ENCODE measurements at places on chromosomes 13 and 19. TPM values are rescaled to one million over a fixed set of nuclear protein-coding genes. Genes with fewer than 3 reads are reported as not detected.
A peak's percentile ranks its signal among the peaks of the same experiment; 100 is the strongest.

Gene CCL25
- not detected for total RNA-seq

Gene APLP1
- total RNA-seq: 0.52 TPM

Gene KISS1R
- total RNA-seq: not detected

Gene SPIB
- total RNA-seq: not detected

Gene ZNF793
- 3.0 TPM for total RNA-seq

Gene CAMSAP3
- 1.9 TPM for total RNA-seq

Gene IL12RB1
- not detected for total RNA-seq

DNA sequence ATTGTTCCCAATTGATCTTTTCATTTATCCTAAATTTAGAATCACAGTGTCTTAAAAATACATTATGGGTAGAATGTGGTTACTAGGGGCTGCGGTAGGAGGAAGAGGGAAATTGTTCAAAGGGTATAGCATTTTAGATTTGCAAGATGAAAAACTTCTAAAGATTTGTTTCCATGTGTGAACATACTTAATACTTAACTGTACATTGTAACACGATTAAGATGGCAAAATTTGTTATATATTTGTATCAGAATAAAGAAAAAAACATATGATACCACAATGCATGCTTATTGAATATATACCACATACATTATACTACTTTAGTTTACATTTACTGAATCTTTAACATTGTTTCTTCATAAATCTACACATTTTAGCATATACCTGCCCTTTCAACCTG, 677.3 kb upstream of the PCDH20 start:
- DNase-seq: no peak

GRCh38 chr13:46535002-46535401, 18.0 kb upstream of the LRCH1 start:
- no peak for DNase-seq

- no peak for DNase-seq
These were observed 251.4 kb downstream of the VWA8 start for GRCh38 chr13:41709511-41709910.

GRCh38 chr13:59801107-59801880, 362.4 kb downstream of the DIAPH3 start:
- DNase-seq: no peak

DNA sequence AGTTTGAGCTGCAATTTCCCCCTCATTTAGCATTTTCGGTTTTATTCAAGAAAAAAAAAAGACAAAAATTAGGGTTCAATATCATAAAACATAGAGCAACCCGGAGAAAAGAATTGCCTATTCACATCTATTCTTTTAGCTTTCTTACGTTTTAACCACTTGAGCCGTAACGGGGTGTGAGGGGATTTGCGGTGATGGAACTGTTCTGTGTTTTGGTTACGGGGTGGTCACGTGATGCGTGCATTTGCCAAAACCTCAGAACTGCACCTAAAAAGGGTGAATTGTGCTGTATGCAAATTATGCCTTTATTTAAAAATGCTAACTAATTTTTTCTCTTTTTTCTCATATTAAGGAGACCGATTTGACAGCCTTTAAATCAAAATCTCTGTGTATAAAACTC, 22.1 kb downstream of the CLEC11A start:
- DNase-seq: no peak

- no peak for DNase-seq
These were observed 48.0 kb upstream of the KATNAL1 start for GRCh38 chr13:30355384-30355699.

DNA sequence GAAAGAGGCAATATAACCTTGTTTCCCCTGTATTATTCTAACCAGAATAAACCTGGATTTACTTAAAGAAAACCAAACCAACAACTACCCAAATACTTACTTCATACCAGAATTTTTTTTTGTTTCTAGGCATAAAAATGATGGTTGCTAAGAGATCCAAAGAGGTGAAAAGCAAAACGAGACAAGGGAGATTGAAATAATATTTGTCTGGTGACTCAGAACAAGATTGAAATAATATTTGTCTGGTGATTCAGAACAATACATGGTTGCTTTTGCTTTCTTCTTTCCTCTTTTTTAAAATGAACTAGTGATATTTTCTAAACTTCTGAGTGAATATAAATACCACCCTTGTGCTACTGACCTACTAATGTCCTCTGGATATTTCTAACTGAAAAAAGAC, 592.9 kb downstream of the KCTD12 start:
- peak; percentile 16 for DNase-seq

- DNase-seq: no peak
These were observed 18.2 kb upstream of the SULT2B1 start for GRCh38 chr19:48533770-48534169.

DNA sequence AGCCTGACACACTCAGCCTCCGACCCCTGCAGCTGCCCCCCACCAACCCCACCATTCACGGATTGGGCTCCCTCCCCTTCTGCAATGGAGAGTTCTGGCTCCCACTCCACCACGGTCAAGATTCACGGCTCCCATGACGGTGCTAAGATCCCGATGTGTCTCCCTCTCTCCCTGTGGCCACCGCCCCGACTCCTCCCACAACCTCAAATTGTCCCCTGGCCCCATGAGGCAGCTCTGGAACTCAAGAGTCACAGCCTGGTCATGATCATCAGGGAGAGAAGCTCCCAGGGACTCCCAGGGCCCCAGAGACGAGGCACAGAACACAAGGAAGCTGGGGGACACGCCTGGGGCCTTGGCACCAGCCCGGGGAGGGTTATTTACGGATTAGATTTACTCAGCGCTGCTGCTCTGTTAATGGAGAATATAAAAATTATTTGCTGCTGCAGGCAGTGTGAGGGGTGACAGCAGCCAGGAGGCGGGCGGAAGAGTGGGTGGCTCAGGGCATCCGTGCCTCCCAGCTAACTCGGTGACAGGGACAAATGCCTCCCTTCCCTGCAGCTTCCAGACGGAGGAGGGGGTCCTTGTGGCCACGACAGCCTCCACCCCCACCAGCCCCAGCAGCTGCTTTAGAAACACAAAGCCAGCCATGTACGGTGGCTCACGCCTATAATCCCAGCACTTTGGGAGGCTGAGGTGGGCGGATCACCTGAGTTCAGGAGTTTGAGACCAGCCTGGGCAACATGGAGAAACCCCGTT, 184.2 kb downstream of the PTPRS start:
- DNase-seq: no peak

DNA sequence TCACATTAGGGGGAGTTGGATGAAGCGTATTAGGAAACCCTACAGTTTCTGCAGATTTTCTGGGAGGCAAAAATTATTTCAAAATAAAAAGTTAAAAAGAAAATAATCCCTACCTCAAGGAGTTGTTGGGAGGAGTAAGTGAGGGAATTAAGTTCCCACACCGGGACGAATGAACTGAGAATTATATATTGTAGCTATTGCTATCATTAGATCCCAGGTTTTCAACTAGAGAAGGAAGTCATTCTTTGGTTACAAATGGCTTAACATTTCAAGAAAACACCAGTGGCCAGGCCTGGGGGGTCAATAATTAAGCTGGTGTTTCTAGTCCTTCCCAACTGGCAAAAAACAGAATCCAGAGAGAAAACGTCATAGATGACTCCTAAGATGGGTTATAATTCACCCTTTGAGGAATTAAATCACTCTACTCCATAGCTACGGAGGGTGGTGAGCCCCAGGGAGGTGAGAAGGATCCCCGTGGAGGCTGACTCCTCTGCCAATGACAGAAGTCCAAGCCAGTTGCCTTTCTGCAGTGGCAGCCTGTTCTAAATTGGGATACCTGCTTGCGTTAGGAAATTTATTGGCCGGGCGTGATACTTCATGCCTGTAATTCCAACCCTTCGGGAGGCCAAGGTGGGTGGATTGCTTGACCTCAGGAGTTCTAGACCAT, 1.2 kb upstream of the MYDGF start:
- peak; percentile 79 for DNase-seq

DNA sequence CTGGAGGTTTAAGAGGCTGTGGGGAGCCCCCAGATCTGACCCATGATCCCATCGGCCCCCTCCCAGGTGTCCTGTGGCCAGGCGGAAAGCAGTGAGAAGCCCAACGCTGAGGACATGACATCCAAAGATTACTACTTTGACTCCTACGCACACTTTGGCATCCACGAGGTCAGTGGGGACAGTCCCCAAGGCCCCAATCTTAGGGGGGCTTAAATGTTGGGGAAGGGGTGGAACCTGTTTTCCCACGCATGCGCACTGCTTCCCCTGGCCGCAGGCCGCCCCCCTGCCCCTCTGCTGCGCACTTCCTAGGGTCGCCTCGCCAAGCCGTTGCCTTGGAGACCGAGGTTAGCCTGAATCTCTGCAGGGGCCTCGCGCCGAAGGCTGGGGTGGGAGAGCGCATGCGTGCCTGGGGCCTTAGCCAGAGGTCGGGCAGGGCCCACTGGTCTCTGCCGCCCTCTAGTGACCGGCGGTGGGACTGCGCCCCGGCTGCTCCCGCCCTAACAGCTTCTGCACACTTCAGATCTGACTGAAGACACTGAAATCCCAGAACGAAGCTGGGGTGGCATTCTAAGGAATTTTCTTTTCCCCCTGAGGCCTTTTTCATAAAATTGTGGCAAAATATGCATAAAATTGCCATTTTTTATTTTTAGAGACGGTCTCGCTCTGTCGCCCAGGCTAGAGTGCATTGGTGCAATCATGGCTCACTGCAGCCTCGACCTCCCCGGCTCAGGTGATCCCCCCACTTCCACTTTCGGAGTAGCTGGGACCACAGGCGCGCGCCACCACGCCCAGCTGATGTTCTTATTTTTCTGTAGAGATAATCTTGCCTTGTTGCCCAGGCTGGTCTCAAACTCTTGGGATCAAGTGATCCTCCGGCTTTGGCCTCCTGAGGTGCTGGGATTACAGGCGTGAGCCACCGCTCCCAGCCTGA, 3.6 kb downstream of the PRMT1 start:
- DNase-seq: peak; percentile 64

DNA sequence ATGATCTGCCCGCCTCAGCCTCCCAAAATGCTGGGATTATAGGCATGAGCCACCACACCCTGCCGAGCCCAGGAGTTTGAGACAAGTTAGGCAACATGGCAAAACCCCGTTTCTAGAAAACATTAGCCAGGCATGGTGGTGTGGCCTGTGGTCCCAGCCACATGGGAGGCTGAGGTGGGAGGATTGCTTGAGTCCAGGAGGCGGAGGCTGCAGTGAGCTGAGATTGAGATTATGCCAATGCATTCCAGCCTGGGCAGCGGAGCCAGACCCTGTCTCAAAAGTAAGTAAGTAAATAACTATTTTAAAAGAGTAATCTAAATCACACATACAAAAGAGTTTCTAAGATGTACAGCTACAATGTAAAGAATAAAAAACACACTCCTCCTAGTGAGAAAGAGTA, 41.9 kb downstream of the SKA3 start:
- no peak for DNase-seq

DNA sequence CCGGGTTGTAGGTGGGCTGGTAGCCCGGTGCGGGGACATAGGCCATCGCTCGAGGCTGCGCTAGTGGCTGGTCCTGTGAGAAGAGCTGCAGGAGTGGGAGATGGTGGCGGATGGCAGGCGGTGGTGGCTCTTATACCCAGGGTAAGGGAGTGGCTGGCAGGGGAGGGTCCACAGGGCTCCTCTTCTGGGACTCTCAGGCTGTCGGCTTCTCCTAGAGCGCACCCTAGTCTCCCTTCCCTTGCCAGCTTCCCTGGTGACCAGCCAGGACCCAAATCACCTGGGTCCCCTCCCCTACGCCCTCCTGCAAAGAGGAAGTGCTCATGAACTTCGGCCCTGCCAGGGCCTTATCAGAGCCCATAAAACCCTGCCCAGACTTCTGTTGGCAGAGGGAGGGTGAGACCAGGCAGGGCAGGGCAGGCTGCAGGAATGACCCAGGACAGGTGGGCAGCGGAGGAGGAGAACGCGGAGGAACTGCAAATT, at the start of gene LGALS4:
TSS of gene LGALS4 (minus strand) at position 105 of the 480 bp plus-strand sequence. CDS start at position 46, 59 bp downstream.
- DNase-seq: no peak

- peak; percentile 36 for DNase-seq
These were observed 496.8 kb upstream of the PCDH9 start for GRCh38 chr13:67726979-67727378.

- peak; percentile 8 for DNase-seq
These were observed 870 bp downstream of the ZNF442 start for GRCh38 chr19:12364391-12365235.

DNA sequence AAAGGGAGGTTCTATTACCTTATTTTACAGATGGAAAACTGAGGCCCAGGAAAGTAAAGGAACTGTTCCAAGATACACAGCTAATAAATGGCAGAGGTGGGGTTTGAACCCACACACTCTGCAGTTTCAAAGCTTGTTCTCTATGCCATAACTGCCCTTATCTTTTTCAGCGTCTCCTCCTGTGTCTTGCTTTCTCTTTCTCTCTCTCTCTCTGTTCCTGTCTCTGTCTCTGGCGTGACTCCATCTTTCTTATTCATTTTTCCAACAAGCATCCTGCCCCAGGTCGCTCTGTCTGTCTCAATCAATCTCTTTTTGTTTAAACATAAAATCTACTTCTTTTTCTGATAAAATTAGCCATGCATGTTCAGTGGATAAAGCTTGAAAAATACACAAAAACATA, 3.2 kb upstream of the IFNL4 start:
- DNase-seq: no peak

DNA sequence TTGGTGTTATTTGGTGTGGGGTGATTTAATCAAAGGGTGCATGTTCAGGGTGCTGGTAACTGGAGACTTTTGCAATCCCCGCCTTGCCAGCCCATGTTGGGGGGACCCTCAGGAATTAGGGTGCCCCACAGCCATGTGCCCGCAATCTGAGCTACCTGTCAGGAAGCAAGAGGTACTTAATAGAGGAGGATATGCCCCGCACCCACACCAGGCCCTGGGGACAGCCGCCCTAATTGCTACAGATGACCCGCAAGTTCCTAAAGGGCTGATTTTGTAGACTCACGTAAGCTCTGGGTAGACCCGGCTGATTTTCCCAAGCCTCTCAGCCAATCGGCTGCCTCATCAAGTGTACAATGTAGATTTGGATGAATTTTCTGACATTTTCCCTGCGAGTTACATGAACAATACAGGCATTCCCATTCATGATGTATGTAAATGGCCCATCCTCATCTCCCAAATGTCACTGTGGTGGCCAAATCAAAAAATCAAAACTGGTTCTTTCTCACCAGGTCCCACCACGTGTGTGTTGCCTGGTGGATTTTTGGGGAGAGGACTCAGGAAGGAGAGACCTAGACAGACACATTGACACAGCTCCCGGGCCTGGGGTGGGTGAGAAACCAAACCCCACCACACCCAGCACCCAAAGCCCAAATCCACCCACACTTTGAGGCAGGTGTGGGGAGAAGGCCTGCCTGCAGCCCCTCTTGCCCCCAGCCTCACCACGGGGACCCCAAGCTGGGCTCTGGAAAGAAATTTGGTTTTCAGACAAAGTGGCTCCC, 119.2 kb upstream of the SPACA7 start:
- no peak for DNase-seq

DNA sequence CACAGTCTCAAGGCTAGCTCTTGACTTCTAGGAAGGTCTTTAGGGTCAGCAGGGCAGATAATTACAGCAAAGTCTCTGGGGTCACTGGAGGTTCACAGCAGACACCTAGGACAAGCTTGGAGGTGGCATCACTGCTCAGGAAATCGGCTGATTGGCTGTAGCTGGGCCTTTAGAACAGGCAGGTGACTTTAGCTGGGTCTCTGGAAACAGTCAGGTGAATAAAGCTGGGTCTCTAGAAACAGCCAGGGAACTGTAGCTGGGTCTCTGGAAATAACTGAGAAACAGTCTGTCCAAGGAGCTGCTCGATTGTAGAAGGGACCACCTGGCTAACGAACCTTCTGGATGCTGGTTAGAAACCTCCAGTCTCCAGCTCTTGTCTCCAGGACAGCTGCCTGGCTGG, 10.0 kb downstream of the LAIR1 start:
- no peak for DNase-seq
